Heart right ventricle (tissue), 16 donors: ENCODE measurements at places on chromosomes 4 and X. TPM values are rescaled to one million over a fixed set of nuclear protein-coding genes. Genes with fewer than 3 reads are reported as not detected.

The BEX2 gene
- total RNA-seq: 0.65 TPM

The JADE3 gene
- total RNA-seq: 4.5 TPM

The PPP4R3C gene
- total RNA-seq: not detected

The TEX13B gene
- total RNA-seq: not detected

GRCh38 chr4:39994406-39994805 lies 16.7 kb upstream of the PDS5A start:
- no peak for DNase-seq
- H3K4me1 ChIP-seq: no peaks in the 10 kb centered on the region
- no peaks in the 10 kb centered on the region for H3K27me3 ChIP-seq
- H3K4me3 ChIP-seq: no peak overlapping the region
- H3K36me3 ChIP-seq: no peaks in the 10 kb centered on the region

DNA sequence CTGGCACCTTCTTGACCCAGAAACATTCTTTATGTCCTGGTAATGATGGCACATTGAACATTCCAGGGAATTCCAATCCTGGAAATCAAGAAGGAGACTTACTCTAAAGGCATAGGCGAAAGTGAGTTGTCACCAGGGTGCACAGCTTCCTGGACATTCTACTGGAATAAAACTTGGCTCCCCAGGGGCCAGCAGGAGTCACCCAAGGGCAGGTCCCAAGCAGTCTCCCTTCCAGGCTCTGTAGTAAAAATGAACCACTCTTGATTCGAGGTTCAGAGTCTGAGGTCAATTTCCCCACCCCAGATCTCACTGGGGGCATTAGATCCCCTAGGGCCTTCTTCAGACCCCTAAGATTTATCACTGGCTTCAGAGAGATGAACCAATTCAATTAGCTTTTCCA lies 338.7 kb upstream of the GATB start:
- H3K4me1 ChIP-seq: no peaks in the 10 kb centered on the region
- no peaks in the 10 kb centered on the region for H3K27me3 ChIP-seq
- H3K27ac ChIP-seq: peak overlapping the region; percentile 59

- no peak overlapping the region for H3K4me3 ChIP-seq
- no peak for DNase-seq
- H3K27ac ChIP-seq: peak overlapping the region; percentile 65
- no peaks in the 10 kb centered on the region for H3K27me3 ChIP-seq
Measured at GRCh38 chr4:155591738-155592143, 74.9 kb upstream of the GUCY1A1 start.

- H3K4me3 ChIP-seq: no peak overlapping the region
- H3K27ac ChIP-seq: no peak overlapping the region
- H3K36me3 ChIP-seq: peaks cover 19% of the 10 kb centered on the region
- DNase-seq: no peak
Measured at GRCh38 chrX:68536884-68537283, 38.0 kb downstream of the YIPF6 start.
